Dorsolateral prefrontal cortex (tissue), 122 donors: ENCODE measurements at places on chromosomes 5 and 9.

DNA sequence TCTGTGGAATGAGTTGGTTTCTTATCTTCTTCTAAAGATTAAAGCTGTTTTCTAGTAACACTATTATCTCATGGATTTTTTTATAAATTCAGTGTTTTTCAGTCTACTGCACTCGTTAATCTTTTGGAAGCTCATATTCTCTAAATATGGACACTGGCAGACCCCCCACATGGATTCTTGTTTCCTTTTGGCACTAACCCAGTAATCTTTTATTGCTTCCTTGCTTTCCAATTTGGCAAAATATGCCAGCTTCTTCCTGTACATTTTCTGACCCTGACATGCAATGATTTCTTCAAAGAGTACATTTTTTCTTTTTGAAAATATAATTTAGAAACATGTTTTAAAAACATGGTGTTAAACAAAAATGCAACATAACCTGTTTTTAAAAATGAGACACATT, 474.2 kb upstream of the FTMT start:
- no peak for DNase-seq

DNA sequence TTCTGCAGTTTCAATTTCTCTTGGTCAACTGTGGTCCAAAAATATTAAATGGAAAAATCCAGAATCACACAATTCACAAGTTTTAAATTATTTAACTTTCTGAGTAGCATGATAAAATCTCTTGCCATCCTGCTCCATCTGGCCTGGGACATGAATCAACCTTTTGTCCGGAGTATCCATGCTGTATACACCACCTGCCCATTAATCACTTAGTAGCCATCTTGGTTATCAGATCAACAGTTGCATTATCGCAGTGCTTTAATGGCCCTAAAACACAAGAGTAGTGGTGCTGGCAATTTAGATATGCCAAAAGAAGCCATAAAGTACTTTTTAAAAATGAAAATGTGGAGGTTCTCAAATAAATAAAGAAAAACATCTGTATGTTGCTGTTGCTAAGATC, 25.3 kb downstream of the EFCAB9 start:
- no peak for DNase-seq

GRCh38 chr5:62199792-62200716, 106.0 kb upstream of the KIF2A start:
- no peak for DNase-seq

GRCh38 chr5:125257057-125257972, 510.9 kb upstream of the ZNF608 start:
- no peak for DNase-seq

- peak; percentile 76 for DNase-seq
Observed at GRCh38 chr5:140041492-140042392, 1.4 kb downstream of the NRG2 start.
